Activated naive CD4-positive, alpha-beta T cell treated with anti-CD3 and anti-CD28 coated beads, Interleukin-2, amount 50 U/mL, for 16 hours (primary cell): ENCODE measurements at places on chromosomes 11 and 22.
A peak's percentile ranks its signal among the peaks of the same experiment; 100 is the strongest.

DNA sequence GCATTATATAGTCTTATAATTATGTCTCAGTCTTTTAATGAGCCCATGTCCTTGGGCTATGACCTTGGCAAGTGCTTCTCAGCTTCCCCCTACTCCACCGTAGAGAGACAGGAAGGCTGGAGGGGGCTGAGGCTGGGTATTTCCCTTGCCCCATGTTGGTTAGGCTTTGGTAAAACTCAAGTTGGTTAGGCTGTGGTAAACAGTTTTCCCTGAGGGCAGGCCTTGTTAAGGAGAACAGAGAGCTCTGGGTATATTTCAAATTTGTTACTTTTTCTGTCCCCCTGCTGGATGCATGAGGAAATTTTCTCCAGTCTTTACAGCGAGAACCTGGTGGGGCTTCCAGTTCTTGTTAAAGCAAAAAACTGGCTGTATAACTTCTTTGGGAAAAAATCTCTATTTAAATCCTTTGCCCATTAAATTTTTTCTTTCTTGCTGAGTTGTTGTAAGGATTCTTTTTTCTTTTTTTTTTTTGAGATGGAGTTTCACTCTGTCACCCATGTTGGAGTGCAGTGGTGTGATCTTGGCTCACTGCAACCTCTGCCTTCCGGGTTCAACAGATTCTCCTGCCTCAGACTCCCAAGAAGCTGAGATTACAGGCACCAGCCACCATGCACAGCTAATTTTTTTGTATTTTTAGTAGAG is 12.2 kb upstream of the DCHS1 start:
- DNase-seq = no peak

DNA sequence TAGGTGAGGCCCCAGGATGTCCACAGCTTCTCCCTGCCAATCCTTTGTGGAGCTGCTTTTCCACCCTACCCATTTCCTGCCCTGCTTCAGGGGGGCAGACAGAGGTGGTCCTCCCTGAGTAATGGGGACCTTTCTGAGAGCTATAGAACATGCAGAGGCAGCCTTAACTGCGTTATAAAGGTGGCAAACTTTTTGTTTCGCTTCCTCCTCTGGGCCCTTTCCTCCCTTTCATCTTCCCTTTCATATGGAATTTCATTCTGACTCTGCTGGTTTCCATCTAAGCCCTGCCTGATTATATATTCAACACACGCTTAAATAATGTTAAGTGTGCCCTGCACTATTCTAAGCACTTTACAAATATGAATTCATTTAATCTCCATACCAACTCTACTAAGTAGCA is 169.3 kb upstream of the E2F8 start:
- no peak for DNase-seq

- no peak for DNase-seq
These were observed 164.4 kb upstream of the DDI1 start for GRCh38 chr11:103871923-103872551.

DNA sequence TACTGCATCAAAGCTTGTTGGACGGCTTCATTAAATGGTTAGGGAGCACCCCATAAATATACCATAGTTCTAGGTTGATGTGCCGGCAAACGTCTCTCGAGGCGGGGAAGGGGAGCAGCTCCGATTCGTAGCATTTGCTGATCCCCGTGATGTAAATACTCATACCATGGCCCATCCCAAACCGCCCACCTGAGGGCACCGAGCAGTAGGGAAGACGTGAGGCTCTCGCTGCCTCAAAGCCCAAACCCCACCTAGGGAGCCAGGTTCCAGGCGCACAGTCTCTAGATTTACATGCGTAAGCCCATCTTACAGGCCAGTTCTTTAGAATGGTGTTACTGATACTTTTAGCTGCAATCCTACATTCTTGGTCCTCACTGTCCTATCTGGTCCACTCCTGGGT is 124.0 kb downstream of the FEZ1 start:
- no peak for DNase-seq

DNA sequence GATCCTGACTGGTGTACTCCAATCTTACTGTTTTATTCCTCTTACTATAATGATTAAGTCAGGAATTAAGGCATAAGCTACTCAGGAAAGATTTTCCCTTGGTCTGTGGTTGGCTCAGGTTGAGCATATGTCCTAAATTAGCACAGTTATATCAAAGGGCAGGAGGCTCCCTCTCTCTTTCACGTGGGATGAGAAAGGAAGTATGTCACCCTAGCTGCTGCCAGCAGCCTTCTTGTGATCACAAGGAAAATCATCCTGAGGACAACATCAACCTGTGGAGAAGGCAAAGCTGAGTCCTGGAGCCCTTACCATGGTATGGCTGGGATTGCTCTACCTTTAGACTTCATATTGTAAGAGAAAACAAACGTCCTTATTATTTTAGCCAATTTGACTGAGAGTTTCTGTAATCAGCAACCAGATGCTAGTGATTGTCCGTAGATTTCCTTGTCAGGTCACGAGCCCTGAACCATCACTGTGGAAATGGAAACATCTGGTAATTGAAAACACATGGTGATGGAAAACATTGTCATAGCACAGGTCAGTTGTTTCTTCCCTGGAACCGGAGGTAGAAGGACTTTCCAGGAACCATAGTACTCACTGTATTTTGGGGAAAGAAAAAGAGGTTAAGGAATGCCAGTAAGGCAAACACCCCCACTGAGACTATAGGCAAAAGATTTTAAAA is 40.6 kb upstream of the DEUP1 start:
- no peak for DNase-seq

DNA sequence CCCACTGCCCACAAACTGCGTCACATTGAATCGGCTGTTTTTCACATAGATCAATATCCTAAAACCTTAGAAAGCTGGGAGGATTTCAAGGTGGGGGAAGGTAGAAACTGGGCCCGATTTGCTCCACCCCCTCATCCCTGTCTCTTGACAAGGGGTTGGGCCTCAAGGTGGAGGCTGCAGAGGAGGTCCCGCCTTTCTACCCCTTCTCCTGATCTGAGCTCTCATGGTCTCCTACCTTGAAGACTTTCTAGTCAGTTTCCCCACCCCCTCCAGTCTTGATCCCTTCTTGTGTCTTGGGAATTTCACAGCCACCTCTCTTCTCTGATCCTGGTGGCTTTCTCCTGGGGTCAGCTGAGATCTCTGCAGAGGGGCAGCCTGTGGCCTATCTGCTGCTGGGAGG is 4.5 kb upstream of the STARD10 start:
- DNase-seq = no peak

DNA sequence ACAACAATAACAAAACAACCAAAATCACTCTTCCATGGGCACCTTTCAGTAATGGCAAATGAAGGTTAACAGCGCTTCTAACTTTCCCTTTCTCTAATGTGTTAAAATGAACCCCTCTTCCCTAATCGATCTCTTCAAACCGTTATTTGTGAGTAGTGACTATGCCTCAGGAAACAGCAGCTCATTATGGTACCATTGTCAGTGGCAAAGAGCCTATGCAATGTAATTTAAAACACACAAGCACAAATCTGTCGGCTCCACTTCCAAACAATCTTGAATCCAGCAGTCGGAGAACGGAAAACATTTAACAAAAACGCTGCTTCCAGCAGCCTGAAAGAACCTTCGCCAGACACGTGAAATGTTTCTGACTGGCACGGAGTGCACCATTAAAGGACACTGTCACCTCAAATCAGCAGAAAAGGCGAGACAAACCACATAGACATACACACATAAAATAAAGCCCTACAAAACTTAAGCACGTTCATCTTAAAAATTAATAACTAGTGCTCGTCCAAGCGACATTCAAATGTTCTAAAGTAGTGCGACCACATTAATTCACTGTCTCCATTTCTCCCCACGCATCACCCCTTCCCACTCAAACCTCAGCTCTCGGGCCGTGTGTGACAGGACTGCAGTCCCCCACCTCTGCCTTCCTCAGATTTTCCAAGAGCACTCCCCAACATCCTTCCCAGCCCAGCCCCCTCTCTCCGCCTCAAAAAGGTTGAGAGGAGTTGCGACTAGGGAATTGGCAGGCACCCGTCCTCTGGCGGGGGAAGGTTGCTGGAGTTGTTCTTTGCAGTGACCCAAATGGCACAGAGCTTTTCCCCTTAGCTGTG is 748 bp downstream of the RAB30 start:
- peak; percentile 27 for DNase-seq

- DNase-seq = no peak
These were observed 1112.0 kb upstream of the CCDC90B start for GRCh38 chr11:84398017-84398626.

- no peak for DNase-seq
These were observed 367.3 kb downstream of the OPCML start for GRCh38 chr11:133164986-133165385.

DNA sequence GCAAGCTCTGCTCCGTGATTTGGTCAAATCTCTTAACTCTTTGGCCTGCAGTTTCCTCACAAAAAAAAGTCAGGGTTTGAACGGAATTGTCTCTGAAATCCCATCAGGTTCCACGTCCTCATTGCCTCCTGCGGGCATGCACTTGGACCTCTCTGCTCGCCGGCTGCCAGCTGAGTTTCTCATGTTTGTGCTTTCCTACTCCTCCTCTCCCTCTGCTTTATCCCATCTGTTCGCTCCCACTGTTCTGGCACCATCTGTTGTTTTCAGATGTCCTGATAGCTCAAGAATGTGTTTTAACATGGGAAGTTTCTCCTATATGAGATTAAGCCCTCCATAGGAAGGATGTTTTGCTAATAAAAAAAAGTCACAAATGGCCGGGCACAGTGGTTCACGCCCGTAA is 49.4 kb upstream of the ARHGAP42 start:
- DNase-seq = no peak

GRCh38 chr11:35011389-35011788 is 95.0 kb downstream of the PDHX start:
- no peak for DNase-seq
